Globus pallidus (tissue), 1 donor: ENCODE measurements at places on chromosomes 11 and 22.

- peak; percentile 65 for DNase-seq
Measured at GRCh38 chr11:126440792-126441514, 85.5 kb downstream of the ST3GAL4 start.

- no peak for DNase-seq
Measured at GRCh38 chr11:112051768-112052167, 22.0 kb downstream of the PIH1D2 start.

- no peak for DNase-seq
Measured at GRCh38 chr11:121648306-121648705, 195.5 kb upstream of the SORL1-AS1 start.

GRCh38 chr22:19815823-19816290 is 38.8 kb downstream of the GNB1L start:
- DNase-seq = no peak

DNA sequence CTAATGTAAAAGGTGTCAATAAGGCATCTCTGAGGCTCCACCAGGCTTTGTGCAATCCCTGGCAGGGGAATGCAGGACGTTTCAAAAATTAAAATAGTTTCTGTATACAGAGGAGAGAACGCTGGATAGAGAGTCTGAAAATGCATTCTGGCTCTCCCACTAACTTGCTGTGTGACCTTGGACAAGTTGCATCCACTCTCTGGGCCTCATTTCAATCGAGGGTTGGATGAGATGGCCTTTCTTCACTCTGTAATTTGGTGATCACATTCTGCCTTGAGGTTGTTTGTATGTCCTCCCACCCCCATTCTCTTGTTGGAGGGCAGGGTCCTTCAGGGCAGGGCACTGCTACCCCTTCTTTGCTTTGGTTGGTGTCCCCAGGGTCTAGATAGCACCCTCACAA is 78.5 kb downstream of the CACNG2 start:
- DNase-seq = no peak

DNA sequence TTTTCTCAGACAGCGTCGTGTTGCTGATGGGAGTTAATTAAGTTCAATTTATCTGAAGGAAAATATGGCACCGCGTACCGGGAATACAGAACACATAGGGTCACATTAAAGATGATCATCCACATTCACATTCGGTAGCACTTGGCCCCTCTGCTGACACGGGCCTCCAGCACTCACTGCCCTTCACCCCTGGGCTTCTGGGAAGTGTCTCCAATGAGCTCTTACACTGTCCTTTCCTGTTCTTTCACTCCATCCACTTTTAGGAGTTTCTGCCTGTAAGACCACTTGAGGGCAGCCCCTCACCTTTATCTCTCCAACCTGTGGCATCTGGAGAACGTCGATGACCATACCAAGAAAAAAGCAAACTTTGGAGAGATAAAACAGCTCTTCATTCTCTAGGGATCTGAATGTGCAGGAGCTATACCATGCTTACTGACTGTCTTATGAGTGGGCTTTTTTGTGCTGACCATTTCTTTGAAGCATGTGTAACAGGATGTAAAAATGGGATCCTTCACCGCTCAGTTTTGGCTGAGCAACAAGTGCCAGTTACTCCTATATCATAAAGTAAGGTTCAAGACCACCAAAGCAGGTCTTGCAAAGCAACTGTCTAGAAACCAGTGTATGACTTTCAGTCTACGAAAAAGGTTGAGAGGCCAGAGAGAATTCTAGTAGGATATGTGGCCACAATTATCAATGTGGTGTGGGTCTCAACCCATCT is 1.1 kb upstream of the SERGEF start:
- peak; percentile 8 for DNase-seq

DNA sequence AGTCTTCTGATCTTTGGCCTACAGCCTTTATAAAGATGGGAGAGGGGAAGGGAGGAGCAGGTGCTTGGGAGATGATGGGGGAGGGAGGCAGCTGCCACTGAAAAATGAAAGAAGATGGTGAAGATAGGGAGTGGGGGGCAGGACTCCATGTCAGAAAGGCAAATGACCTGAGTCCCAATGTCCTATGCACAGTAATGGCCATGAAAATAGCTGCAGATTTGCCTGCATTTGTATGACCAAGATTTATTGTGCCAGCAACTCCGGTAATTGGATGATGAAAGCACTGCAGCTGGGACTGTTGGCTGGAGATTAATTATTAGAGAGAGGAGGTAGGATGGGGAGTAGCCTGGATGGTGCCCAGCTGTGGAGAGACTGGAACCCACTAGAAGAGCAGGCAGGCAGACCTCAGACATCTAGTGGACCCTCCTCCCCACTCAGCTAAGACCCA is 36.1 kb downstream of the NEU3 start:
- DNase-seq = peak; percentile 66
